NCI-H146 (cell line): ENCODE measurements at places on chromosomes 2 and 18.

DNA sequence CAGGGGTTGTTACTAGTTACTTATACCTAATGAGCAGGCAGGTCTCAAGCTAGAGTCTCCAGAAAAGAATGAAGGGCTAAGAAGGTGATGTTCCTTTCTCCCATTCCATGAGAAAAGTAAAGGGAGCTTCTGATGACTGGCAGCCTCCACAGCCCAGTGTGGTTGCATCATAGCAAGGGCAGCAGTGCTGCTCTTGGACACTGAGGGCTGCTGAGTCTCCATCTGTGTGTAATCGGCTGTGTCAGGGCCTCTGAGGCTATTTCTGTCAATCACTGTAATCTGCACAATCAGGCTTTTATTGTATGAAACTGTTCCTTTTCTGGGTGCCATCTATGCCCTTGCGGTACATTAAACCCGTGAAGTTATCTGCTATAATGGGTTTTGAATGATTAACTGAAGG is 164.1 kb upstream of the FBXO11 start:
- DNase-seq: no peak

DNA sequence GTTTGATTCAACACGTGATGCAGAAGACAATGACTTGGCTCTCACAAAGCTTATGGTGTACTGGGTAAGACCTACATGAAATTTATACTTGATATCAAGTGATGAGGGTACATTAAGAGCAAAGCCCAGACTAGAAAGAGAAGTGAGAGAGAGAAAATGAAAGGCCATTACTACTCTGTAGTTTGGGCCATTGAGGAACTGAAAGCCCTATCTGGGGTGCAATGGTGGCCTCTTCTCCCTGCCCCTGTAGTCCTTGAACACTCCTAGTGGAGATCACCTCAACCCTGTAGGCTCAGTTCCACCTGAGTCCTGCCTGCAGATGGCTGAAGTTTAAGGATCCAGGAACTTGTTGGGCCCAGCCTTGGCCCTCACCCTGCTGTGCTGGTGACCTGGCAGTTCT is 569.8 kb upstream of the MEX3C start:
- no peak for DNase-seq

DNA sequence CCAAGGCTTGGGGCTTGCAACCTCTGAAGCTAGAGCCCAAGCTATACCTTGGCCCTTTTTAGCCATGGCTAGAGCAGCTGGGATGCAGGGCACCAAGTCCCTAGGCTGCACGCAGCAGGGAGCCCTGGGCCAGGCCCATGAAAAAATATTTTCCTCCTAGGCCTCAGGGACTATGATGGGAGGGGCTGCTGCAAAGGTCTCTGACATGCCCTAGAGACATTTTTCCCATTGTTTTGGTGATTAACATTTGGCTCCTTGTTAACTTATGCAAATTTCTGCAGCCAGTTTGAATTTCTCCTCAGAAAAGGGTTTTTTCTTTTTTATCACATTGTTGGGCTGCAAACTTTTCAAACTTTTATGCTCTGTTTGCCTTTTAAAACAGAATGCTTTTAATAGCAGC is 56.9 kb upstream of the LHCGR start:
- DNase-seq: no peak

GRCh38 chr2:205806143-205806905 is 124.0 kb downstream of the NRP2 start:
- no peak for DNase-seq

GRCh38 chr2:192854031-192854430 is 659.3 kb upstream of the TMEFF2 start:
- DNase-seq: no peak

- DNase-seq: no peak
Observed at GRCh38 chr2:126392889-126393288, 263.1 kb upstream of the GYPC start.

DNA sequence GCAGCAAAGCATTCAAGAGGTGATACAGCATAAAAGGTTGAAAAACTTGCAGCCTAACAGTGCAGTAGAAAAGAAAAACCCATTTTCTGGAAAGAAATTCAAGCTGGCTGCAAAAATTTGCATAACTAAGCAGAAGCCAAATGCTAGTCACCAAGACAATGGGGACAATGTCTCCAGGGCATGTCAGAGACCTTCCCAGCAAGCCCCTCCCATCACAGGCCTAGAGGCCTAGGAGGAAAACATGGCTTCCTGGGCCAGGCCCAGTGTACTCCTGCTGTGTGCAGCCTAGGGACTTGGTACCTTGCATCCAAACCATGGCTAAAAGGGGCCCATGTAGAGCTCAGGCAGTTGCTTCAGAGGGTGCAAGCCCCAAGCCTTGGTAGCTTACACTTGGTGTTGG is 405.1 kb upstream of the CYRIA start:
- no peak for DNase-seq

DNA sequence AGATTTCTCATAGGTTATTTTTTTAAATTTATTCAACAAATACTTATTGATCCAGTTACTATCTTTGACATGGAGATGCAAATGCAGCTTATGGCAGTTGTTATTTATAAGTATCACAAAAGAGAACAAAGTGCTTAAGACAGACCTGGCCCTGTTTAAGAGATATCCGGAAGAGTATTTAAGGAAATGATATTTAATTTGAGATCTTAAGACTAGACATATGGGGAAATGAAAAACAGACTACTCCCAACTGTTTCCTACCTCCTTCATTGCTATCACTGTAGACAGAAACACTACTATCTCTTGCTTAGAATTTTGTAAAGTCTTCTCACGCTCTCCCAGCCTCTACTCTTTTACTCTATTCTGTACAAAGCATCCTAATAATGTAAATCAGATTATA is 36.0 kb downstream of the RPRD1A start:
- DNase-seq: no peak

DNA sequence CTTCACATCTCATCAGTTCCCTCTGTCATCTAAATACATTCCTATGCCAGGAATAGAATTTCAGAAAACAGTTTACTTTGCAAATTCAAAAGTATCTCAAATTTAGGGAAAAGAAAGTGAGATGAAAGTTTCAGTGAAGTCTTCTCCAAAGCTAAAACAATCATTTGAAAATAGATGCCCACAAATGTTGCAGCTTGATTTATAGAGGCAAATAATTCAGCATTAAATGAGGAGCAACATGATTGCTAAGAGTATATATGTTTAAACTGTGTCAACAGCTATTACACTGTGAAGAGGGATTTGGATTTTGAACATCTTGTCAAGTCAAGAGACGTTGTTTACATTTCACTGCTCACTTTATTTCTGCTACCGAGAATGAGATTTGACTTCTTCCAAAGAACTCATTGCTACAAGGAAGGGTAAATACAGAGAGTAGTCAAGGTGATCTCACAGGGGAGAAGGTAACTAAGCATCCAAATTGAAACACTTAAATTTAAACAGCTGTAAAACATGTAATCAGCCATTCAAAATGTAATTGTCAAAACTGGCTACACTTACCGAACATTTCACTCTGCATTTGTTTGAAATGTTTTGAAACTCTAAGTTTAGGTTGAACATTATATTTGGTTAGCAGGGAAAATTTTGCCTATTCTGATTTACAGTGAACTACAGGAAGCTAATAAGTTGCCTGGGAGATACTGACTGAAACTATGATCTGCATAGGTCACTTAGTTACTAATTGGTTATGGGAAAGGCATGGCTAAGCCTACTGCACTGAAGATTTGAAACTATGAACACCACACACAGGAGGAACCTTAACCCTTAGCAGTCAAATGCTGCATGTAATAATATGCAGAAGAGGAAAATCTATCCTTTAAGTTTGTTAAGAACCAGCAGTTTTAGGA is 33.2 kb upstream of the GALNT3 start:
- no peak for DNase-seq

DNA sequence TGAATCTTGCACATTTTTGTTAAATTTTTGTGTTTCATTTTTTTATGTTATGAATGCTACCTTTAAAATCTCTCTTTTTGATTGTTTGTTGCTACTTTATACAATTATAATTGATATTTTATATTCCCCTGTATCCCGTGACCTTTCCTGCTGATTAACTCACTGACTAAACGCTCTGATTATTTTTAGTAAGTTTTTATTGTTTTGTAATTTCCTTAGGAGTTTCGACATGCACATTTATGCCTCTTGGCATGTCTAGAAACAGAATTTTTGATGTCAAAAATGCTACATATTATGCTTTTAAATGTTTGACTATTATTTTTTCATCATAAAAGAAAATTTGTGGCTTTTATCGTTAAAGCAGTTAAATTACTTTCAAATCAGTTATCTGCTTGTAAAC is 1131.6 kb upstream of the TMEFF2 start:
- DNase-seq: no peak

DNA sequence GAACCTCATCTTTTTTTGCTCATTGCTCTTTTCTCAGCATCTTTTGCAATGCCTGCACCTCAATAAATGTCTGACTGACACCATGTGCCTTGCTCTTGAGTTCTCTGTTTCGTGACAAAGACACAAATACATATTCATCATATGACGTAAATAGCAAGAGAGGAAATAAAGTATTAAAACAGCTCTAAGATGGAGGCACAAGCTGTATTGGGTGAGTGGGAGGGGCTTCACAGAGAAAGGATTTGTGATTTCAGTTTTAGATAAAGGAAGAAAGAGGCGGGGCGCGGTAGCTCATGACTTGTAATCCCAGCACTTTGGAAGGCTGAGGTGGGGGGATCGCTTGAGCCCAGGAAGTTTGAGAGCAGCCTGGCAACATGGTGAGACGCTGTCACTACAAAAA is 2.9 kb downstream of the CAD start:
- no peak for DNase-seq

DNA sequence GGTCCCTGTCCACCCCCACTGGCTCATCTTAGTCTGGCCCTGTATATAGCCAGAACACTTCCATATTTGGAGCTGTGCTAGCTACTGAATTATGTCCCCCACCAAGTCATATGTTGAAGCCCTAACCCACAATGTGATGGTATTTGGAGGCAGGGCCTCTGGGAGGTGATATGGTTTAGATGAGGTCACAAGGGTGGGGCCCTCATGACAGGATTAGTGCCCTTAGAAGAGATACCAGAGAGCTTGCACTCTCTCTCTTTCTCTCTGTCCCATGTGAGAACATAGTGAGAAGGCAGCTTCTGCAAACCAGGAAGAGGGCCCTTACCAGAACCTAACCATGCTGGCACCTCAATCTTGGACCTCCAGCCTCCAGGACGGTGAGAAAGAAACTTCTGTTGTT is 31.2 kb downstream of the ALPK2 start:
- no peak for DNase-seq

DNA sequence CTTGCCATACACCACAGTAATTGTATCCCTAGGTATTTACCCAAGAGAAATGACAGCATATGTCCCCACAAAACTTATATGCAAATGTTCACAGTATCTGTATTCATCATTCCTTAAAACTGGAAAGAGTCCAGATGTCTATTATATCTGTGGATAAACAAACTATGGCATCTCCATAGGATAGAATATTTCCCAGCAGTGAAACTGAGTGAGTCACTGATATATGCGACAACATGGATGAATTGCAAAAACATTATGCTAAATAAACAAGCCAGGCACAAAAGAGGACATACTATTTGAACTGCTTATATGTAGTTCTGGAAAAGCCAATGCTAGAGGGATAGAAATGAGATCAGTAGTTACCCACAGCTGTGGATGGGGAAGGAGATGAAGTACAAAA is 359.4 kb upstream of the DSEL start:
- no peak for DNase-seq

DNA sequence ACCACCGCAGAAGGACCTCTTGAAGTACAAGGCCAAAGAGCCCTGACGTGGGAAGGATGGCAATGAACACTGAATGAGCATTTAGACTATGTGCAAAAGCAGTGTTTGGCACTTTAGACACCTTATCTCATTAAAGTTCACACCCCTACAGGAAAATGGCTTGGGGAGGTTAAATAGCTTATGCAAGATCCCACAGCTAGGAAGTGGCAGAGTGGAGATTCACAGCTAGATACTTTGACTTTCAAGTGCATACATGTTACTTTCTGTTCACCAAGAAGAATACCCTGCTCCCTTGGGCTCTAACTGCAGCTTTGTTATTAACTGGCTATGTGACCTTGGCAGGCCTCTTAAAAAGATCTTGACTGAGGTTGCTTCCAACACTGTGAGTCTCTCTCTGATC is 58.2 kb downstream of the ICOS start:
- DNase-seq: no peak

DNA sequence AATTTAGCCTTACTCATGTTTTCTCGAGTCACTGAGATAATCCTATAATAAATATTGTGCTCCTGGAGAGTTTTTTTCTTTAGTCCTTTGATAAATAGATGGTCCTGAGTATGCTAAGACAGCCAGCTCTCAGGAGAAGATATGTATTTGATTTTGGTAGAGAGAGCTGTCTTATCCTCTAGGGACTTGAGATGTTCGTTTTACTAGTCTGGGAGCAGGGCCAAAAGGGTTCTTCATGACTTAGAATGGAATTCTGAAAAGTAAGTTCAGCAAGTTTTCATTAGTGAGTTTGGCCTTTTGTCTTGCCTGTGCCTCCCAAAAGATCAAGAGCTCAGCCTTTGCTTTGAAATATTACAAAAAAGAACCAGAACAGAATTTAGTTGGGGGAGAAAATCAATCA is 246.7 kb downstream of the BABAM2 start:
- no peak for DNase-seq

DNA sequence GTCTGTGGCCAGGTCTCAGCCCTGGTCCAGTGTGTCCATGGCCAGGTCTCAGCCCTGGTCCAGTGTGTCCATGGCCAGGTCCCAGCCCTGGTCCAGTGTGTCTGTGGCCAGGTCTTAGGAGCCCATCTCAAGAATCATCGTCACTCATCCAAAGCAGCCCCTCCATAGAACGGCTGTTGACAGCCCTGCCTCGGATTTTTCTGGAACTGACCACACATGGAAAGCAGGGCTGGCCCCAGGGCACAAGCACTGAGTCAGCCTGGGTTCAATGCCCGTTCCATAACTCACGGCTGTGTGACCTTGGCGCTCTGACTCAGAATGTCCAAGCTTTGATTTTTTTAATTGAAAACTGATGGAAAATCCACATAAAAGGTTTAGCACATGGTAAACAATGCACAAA is 59.9 kb upstream of the SNTG2 start:
- DNase-seq: no peak

DNA sequence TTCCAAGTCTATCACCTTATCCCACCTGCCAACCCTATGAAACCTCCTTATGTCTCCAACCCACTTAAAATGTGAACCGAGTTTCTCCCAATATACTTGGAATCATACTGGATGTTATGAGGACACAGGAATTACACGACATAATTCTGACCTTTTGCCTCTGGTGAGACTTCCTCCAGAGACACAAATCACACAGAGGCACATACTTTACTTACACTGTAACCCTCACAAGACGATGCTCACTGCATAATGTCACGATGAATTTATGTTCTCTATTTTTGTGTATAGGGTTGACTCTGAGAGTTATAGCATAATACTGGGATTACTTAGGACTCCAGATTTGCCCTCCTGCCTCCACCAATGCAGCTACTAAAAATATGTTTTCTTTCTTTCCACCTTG is 28.0 kb upstream of the SETBP1 start:
- no peak for DNase-seq

DNA sequence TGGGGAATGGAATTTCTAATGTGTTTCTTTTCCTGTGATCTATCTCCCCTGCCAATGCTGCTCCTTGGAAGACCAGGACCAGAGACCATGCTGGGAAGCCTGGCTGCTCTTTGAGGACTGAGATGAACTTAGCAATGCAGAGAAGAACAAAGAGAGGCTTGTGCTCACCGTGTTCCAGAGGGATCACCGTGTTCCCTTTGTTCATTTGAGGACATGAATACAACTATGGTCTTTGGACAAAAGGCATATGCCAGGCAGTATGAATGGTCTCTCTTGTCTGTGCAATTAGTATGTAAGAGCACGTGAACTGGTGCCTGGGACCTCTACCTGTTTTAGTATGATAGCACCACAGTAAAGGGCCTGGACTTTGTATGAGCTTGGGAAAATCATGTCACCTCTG is 139.9 kb downstream of the TDRD15 start:
- no peak for DNase-seq
